Eye (tissue), 1 donor: ENCODE measurements at places on chromosomes 5 and 9.

DNA sequence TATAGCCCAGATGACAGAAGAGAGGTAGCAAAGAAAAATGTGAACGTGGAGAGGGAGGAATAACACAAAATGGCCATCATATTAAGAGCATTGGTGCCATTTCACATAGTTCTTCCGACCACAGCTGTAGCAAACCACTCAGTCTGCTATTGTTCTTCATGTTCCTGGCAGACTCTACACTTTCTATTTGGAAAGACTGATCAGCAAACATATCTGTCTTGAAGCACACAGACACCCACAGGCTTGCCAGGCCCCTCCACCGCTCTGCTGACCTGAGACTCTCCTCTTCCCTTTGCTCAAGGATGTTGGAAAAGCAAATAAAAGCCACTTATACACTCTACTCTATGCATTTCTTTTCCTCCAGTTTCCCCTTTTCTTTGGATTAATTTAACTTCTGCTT is 298.0 kb downstream of the FBXL7 start:
- DNase-seq: no peak

DNA sequence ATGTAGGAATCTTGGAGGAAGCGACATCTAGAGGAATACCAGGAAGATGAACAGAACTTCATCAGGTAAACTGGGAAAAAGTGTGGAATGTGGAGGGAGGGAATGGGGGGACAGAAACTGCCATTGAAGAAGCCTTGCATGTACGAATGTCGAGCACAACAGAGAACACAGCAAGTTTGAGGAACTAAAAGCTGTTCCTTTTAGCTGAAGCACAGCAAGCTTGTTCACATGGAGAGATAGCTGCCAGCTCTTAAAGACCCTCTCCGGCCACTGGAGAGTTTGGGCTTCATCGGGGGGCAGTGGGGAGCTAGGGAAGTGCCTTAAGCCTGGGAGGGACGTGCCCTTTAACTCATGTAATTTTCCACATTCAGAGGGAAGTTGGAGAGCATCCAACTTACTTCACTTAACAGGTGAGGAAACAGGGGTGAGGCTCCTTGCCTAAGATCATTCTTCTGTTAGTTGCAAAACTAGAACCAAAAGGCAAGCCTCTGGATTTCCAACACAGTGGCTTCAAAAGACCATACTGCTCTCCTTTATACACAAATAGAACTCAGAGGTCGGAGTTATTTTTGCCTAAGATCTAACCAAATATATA is 2.3 kb upstream of the CYFIP2 start:
- no peak for DNase-seq

GRCh38 chr9:119667163-119667562 is 297.9 kb upstream of the BRINP1 start:
- DNase-seq: no peak

DNA sequence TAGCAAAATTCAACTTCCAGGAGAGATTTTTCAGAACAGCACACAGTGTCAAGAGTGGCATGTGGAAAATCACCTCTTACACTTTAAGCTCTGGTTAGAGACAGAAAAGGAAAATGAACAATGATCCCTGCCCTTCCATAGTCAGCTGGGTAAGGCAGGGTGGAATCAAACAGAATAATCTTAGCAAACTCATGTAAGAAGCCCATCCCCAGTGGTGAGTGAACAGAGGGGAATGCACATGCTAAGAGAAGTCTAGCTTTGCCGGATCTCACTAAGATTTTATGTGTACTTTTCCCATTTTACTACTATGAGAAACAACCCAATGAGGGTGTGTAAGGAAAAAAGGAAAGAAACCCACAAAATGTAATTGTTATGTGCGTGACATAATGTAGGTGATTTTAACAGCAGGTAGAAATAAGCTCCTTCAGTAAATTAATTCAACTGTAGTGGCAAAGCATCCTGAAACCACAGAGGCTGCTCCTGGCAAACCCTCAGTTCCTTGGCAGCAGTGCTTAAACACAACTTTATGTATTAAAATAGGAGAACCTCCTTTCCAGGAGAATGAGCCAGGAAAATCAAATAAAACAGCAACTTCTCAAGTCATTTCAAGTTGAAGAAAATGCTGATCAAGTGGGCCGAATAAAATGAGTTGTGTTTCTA is 366.0 kb upstream of the TRPC7 start:
- no peak for DNase-seq

GRCh38 chr9:21812946-21813568 is 10.6 kb downstream of the MTAP start:
- DNase-seq: peak; percentile 81

DNA sequence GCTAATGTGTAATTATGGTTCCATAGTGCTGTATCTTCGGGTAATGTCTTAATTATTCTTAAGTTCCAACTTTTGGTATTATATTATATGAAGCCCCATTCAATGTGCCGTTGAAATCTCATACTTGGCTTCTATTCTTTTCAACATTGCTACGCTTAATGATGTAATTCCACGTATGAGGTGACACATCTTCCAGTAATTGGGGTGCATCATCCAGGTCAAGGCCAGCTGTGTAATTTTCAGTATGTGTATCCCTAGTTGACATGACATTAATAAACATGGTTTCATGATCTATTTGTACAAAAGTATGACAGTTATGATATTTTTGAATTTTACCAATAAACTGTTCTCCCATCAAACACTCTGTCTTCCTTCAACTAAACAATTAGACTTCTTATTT is 546.3 kb downstream of the CTNND2 start:
- DNase-seq: no peak

DNA sequence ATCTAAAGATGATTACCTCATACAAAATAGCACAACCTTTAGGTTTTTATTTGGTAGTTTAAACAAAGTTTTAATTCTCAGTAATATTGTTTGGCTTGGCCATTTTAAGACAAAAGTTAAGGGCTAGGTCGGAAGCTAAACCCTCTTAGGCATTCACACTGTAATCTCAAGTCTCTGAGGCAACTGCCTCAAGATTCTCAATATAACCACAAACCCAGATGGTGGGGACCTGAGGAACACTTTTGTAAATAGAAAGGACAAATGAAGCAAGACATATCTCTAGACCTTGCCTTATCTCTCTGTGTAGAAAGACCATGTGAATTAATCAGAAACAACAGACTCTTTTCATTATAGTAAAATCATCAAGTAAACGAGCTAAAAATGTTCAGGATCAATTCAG is 500.2 kb upstream of the CDH6 start:
- no peak for DNase-seq

DNA sequence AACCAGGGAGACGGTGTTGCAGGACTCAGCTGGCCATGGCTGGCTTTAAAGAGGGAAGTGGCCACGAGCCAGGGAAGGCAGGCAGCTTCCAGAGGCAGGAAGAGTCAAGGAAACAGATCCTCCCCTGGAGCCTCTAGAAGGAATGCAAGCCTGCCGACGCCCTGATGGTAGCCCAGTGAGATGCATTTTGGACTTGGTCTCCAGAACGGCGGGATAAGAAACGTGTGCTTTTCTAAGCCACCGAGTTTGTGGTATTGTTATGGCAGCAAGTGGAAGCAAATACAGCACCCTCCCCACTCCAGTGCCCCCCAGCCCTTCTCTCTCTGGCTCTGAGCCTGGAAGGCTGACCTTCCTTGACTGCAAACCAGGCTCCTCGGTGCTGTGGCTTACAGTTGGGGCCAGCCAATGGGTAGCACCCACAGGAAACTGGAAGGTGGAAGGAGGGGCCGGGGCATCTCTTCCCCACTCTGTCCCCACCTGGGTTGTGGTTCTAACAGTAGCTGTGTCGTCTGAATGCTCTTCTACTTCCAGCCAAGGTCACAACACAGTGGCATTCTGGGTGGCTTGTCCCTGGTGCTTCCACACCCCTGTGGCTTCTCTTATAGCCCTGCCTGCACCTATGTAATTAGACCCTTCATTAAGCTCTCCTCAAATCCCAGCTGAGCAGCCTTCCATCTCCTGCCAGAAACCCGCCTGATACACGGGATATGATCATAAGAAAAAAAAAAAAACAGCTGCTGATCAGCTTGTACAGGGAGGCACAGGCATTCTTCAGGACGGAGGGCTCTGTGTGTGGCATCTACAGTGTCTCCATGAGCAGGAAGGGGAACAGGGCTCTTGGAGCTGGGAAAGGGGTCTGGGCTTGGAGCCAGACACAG is 29.9 kb upstream of the UNC5A start:
- no peak for DNase-seq

- no peak for DNase-seq
Measured at GRCh38 chr9:84667571-84668195, 1.8 kb upstream of the NTRK2 start.

- no peak for DNase-seq
Measured at GRCh38 chr5:44875661-44876605, 67.2 kb downstream of the MRPS30 start.

DNA sequence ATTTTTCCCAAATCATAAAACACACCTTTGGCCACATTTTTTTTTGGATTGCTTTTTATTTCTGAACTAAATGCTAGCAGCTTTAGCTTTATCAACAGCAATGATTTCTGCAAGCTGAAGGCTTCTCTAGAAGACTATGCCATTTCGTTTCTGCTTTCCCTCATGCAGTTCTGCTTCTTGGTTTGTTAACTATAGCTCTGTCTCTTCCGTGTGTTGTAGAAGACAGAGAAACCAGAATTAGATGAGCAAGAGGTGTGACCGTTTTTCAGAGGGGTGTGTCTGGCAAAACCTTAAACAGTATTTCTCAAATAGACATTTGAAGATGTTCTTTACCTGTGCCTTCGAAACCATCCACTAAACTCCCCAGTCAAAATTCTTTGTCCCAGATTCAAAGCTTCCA is 131.5 kb downstream of the ZNF462 start:
- DNase-seq: no peak

GRCh38 chr9:9229269-9229668 is 1383.5 kb downstream of the PTPRD start:
- DNase-seq: no peak

DNA sequence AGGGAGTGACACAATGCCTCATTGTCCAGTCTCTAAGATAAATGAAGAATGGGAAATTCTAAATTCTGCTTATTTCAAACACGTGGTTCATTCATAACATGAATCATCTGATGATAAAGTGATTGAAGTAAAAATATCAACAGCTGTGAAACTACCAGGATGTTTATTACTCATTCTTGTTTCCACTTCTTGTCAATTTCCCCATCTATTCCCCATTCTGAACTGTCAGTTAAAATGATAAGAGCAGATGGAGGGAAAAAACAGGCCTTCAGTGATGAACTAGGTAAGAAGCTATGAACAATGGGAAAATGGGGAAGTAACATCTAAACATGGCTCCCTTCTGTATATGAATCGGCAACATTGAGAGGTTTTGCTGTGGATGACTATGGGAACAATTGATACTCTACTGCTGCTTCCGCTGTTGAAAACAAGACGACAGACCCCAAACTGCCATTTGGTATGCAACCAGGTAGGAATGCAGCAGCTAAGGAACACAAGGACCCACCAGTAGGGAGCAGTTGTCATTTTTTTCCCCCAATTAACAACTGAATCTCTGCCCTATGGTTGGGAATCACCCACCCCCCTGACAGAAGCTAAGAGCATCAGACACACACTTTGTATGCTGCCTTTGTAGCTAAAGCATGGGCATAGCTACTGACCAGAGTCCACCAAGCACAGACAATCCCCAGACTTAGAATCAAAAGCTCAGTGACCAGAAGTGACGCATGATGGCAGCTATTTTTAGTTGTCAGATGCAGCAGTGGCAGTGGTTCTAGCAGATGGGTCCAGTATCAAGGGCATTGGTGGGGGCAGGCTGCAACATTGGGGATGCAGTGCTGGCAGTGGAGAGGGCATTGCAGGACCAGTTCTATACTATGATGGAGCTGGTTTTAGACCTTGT is 52.9 kb upstream of the ZNF366 start:
- peak; percentile 84 for DNase-seq

DNA sequence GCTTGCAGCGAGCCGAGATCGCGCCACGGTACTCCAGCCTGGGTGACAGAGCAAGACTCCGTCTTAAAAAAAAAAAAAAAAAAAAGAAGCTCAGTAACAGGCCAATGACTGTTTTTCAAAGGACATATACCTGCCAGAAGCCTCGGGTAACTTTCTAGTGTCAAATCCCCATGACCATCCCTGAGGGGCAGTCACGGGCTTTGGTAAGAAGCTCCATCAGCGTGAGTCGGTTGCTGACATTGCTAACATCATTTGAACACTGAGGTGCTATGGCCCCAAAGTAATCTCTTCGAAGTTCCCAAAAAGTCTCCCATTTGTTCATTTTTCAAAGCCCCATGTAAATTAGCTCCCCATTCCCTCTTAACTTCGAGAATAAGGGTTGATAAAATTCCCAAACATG is 11.6 kb downstream of the NAIP start:
- no peak for DNase-seq

DNA sequence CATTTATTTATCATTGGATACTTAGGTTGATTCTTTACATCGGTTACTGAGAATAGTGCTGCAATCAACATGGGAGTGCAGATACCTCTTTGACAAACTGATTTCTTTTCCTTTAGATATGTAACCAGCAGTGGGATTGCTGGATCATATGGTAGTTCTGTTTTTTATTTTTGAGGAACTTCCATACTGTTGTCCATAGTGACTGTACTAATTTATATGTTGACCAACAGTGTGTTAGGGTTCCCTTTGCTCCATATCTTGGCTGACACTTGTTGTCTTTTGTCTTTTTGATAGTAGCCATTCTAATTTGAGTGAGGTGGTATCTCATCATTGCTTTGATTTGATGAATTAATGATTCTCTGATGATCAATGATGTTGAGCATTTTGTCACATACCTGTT is 137.3 kb upstream of the PITX1 start:
- no peak for DNase-seq

DNA sequence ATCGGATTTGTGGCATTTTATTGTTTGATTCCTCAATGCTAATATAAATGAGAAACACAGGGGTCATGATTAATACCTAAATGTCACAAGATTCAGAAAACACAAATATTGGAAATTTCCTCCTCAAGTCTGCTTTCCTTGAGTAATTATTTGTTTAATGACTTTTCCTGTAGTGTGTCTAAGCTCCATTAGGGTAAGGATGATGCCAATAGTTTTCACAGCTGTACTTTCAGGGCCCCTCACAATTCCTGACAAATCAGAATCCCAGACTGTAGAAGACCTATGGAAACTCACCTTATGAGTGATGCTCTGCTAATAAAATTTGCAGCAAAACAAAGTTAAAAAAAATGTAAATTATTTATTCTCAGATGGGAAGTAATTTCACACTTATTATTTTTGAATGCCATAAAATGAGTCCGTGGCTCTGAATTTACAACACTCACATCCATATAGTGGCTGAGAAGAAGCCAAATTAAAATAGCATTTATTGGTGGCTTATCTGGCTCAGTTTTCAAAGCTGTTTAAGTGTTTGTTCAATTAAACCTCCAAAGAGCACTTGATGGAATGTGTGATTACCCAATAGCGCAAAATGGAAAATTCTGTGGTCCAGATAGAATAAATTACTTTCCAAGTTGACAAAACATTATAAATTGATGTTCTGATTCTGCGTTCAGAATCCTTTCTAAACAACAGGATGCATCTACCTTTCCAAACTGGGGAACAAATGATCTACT is 1.6 kb upstream of the SPINK14 start:
- no peak for DNase-seq
